Mesenteric fat pad (tissue), 1 donor: ENCODE measurements at places on chromosomes 5 and 9. TPM values are rescaled to one million over a fixed set of nuclear protein-coding genes. Genes with fewer than 3 reads are reported as not detected.
A peak's percentile ranks its signal among the peaks of the same experiment; 100 is the strongest.

GRCh38 chr5:111697215-111697614, 59.8 kb downstream of the NREP start:
- DNase-seq = no peak

The ENHO gene
- total RNA-seq = not detected

- DNase-seq = no peak
Measured at GRCh38 chr5:173688703-173689102, 72.3 kb upstream of the BOD1 start.

The WNK2 gene
- total RNA-seq = 1.1 TPM

GRCh38 chr5:179585941-179586401, 35.6 kb downstream of the RUFY1 start:
- no peak for DNase-seq

- DNase-seq = no peak
Measured at GRCh38 chr9:88168564-88168963, 30.3 kb upstream of the SPATA31C2 start.

The MYOT gene
- total RNA-seq = 0.64 TPM

The POLR3G gene
- 1.7 TPM for total RNA-seq

GRCh38 chr9:83598487-83598886, 24.5 kb upstream of the IDNK start:
- DNase-seq = no peak

DNA sequence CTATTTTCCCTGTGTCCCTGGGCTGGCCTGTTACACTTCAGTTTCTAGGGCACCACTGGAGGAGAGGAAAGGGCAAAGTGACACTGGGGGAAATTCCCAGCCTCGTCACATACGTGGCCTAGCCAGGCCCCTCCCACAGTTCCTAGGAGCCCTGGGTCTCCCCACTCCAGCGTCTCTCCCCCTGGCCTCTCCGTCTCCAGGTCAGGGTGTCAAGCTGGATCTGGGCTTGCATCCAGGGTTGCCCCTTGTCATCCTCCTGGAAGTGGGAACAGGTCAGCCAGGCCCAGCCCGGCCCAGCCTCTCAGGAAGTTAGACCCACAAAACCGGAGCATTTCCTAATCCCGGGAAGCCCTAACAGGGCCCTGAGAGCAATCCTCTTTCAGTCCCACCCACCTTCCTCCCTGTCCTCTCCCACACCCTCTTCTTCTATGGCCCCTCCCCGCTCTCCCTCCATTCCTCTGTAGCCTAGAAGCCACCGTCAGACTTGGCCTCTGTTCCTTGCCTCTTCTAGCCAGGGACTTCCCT, 4.7 kb upstream of the TNIP1 start:
- DNase-seq = no peak

DNA sequence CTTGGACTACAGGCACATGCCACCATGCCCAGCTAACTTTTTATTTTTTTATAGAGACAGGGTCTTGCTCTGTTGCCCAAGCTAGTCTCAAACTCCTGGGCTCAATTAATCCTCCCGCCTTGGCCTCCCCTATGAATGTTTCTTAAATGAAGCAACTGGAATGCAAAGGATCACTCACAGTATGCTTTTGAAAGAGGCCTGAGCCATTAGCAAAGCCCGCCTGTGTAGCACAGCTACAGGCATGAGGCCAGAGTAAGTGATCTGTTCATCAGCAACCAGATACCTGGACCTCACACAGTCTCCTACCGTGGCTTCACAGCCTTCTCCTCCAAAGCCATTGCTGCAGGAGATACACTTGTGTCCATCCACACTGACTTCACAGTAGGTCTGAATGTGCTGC, 16.9 kb upstream of the RNF183 start:
- no peak for DNase-seq

The SEC24A gene
- total RNA-seq = 34.2 TPM

DNA sequence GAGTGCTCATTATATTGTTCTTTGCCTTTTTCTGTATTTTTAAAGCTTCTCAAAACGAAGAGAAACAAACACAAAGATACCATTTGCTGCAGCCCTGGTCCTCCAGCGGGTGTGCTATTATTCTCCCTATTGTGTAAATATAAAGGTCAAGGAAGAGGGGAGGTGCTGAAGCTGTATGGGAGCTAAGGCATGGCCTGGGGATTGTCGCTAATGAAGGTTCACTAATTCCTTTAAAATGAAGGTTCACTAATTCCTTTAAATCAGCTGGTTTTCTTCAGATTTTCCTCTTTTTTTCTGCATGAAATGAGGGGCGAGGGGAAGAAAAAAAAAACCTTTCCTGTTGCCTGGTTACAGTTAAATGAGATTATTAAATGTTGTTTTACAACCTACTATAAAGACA, 74.5 kb upstream of the MAP1B start:
- no peak for DNase-seq

DNA sequence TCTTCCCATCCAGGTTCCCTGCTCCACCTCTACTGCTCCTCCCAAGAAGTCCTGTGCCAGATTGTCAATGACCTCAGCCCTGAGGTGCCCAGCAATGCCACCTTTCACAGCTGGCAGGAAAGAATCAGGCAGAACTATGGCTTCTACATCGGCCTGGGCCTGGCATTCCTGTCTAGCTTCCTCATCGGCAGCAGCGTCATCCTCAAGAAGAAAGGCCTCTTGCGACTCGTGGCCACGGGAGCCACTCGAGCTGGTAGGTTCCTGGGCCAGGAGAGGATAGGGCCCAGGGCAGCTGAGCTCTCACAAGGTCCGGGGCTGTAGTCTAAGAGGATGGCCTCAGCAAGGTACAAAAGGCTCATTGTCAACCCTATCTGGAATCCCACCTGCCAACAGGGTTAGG, 3.1 kb downstream of the NIPAL4 start:
- peak; percentile 59 for DNase-seq

- no peak for DNase-seq
Measured at GRCh38 chr5:158317507-158317906, 458.6 kb upstream of the CLINT1 start.

The GTF3C5 gene
- total RNA-seq = 32.3 TPM

The DBH gene
- not detected for total RNA-seq

- no peak for DNase-seq
Measured at GRCh38 chr5:148012801-148013200, 51.0 kb upstream of the SPINK5 start.

DNA sequence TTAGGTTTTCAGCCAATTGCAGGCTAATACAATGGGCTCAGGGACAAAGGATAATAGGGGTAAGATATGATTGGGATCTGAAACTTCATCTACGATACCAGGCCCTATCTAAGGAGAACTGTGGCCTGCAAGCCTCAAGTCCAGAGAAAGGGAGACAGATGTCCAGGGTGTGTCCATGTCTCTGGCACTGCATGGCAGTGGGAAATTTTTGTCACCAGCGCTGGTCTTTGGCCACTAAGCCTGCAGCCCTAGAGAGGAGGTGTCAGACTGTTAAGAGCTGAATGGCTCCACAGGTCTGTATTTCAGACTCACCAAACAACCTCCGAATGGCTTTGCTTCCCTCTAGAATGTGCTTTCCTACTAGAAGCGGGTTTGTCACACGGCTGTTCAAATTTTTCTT, 6.6 kb upstream of the CNOT6 start:
- peak; percentile 59 for DNase-seq

- DNase-seq = no peak
Measured at GRCh38 chr5:140039561-140039960, 3.5 kb downstream of the NRG2 start.

- no peak for DNase-seq
Measured at GRCh38 chr5:66945389-66946349, 250.9 kb downstream of the CD180 start.

The AHRR gene
- total RNA-seq = 4.5 TPM

DNA sequence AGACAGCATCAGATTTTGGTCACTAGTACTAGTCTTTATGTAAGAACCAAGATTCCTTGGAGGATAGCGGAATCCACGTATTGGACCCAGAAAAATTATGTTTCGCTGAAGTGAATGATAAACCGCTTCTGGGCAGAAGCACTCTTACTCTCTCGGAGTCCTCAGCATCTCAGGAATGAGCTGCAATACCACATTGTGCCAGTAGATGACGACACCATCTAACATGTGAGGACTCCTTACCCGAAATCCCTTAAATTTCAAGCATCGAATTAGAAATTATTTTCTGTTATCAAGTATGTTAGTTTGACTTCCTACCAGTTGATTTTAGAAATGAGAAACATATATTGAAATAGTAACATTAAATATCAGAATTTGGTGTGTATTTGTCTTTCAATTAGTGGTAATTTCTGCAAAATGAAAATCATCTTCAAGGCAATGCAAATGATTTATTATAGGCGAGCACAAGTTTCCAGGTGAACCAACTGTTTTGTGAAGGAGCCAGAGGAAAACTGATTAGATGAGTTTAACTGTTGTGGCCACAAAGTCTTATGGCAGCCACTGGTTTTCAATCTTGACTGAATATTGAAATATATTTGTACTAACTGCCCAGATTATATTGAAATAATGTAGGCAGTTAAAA, 66.0 kb upstream of the CAMK4 start:
- no peak for DNase-seq

DNA sequence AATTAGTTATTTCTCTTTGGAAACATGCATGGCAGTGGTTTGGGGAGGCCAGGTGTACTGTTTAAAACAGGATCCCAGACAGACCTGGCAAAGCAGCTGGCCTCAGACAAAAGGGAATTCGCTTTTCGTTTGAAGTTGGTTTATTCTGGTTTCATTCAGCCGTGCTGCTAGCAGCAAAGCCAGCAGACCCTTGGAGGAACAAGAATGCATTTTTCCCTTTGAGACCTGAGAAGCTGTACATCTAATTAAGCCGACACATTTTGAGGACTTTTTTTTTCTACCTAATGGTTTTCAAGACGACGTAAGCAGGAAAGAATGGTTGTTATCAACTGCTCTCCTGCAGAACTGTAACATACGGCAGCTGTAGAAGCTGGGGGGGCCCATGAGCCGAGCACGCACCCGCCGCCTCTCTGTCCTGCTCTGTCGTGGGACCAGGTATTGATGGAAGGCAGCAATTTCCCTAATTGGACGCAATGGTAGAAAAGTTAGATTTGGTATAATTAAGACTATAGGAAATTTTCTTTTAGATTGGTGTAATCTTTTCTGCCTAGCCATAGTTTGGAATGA, 13.6 kb downstream of the PLEKHG4B start:
- DNase-seq = no peak

- no peak for DNase-seq
Measured at GRCh38 chr5:14219800-14220512, 76.8 kb downstream of the TRIO start.

- no peak for DNase-seq
Measured at GRCh38 chr9:10396615-10397014, 216.2 kb downstream of the PTPRD start.

The CEP120 gene
- total RNA-seq = 13.4 TPM

- DNase-seq = no peak
Measured at GRCh38 chr5:109328626-109329025, 81.1 kb downstream of the PJA2 start.

The CDX1 gene
- 0.35 TPM for total RNA-seq

DNA sequence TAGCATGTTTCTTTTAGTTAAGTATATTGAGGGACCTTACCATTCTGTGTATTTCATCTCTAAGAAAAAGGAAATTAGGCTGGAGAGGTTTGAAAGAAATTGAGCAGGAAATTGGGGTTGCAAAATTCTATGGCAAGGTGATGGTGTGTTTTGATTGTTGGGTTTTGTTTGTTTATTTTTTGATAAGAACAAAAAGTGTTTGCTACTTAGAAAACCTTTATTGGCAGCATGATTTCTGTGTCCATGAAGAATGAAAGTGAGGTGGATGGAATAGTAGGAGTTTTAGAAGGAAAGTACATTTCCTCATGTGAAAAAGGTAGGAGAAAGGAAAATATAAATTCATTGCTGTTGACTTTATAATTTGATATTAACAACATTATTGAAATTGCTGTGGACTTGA, 167.1 kb downstream of the CD180 start:
- DNase-seq = no peak

DNA sequence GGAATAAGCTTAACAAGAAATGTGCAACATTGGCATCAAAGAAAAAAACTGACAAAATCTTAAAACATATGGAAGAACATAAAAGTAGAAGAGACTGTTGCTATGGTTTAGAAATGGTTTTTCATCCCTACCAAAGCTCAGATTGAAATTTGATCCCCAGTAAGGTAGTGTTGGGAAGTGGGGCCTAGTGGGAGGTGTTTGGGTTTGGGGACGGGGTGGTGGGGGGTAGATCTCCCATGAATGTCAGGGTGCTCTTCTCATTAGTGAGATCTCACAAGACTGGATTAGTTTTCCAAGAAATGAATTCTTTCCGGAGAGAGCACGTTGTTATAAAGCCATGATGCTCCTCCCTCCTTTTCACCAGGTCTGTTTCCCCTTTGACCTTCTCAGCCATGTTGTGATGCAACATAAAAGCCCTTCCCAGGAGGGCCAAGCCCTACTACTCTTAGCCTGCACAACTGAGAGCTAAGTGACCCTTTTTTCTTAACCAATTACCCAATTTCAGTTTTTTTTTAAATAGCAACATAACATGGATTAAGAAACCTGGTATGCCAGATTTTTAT, 10.6 kb downstream of the TMEM167A start:
- DNase-seq = no peak

DNA sequence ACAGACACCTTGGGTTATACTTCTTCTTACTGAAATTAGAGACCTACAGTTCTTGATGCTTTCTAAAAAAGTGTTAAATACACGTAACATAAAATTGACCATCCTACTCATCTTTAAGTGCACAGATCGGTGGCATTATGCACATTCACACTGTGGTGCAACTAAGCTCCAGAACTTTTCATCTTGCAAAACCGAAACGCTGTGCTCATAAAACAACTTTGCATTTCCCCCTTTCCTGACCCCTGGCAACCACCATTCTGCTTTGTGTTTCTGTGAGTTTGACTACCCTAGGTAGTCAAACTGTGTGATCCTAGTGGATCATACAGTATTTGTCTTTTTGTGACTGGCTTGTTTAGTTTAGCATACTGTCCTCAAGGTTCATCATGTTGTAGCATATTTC, 3.9 kb downstream of the MVB12B start:
- DNase-seq = no peak

DNA sequence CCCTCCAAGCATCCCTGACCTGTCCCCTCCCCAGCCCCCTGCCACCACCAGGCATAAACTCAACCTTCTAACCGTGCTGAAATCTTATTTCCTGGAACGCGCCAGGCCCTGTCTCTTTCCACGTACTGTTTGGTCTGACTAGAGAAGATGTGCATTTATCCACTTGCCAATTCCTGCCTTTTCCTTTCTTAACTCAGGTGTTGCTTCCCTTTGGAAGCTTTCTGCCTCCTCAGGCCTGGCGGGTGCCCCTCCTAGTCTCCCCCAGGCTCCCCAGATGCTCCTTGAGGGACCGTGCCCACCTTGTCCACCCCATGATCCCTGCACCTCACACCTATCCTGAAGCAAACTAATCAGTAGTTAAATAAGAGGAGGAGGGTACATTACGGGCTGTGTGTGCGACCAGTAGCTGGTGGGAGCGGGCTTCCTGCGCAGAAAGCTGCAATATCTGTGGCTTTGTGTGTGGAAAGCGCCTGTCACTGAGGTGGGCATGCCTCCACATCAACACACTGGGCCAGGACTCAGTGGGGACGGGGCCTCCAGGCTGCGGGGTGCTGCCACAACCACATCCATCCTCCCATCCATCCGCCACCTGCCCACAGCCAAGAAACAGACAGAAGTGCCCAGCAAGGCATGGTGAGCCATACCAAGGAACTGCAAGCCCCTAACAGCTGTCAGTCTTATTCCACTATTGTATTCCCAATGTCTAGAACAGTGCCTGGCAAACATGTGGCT, 73.5 kb downstream of the COL23A1 start:
- DNase-seq = no peak
